Mucosa of descending colon (tissue), 3 donors: ENCODE measurements at places on chromosomes 7 and 10. TPM values are rescaled to one million over a fixed set of nuclear protein-coding genes. Genes with fewer than 3 reads are reported as not detected.

The MAT1A gene
- total RNA-seq: not detected

- no peak for DNase-seq
Measured at GRCh38 chr10:17703706-17704105, 48.3 kb upstream of the TMEM236 start.

- no peak for DNase-seq
Measured at GRCh38 chr7:122689346-122690109, 9.4 kb downstream of the RNF133 start.

DNA sequence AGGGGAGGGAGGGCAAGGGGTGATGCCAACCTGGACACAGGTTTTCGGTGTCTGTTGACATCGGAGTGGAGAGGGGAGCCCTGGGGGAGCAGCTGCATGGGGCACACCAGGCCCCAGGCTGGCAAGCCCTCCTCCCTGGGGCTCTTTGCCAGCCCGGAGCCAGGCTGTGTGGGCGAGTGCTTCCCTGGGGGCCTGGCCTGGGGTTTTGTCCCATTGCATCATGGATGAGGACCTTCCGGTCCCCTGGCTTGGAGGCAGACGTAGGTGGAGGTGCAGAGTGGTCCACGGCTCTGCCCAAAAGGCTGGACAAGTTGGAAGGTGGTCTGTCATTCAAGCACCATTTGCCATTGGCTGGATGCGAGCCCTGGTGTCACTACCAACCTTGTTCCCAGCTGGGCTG is 34.8 kb downstream of the ZMIZ1 start:
- no peak for DNase-seq

The LRRN3 gene
- total RNA-seq: 0.73 TPM

DNA sequence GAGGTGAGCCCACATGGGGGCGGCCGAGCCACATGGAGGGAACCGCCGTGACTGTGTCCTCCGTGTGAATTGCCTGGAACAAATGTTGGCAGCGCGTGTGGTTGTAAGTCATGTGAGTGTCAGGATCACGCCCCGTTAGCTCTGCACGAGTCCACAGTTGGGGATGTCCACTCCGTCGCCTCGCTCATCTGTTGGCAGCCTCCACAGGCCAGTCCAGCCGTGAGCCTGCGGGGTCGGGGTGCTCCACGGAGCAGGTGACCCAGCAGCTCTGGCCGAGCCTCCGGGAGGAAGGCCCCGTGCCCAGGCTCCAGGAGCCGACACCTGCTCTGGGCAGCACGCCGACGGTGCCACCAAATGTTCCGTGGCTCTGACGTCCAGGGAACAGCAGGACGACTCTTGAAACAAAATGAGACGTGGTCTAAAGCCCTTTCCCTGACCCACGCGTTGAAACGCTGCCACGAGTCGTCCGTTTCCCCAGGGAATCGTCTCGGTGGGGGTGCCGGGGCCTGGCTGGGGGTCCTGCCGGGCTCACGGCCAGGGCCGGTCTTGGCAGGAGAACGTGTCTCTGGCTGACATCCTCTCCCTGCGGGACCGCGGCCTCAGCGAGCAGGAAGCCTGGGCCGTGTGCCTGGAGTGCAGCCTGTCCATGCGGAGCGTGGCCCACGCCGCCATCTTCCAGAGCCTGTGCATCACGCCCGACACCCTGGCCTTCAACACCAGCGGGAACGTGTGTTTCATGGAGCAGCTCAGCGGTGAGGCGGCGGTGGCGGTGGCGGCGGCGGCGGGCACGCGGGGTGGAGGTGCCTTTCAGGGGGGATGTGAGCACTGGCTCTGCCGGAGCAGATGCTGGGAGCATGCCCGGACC is 7.0 kb downstream of the KNDC1 start:
- no peak for DNase-seq
